ENCODE measurements at places on chromosomes 1 and 21.

GRCh38 chr1:226223157-226223785, at the start of gene MIXL1:
Gene MIXL1 (plus strand): TSS chr1:226223664. CDS start chr1:226223682, 18 bp downstream.
- DNase-seq: peak; percentile 5

GRCh38 chr21:42478504-42478903, 17.5 kb downstream of the RSPH1 start:
- DNase-seq: no peak

GRCh38 chr1:201456499-201457309, 12.3 kb downstream of the PHLDA3 start:
- DNase-seq: peak; percentile 98

DNA sequence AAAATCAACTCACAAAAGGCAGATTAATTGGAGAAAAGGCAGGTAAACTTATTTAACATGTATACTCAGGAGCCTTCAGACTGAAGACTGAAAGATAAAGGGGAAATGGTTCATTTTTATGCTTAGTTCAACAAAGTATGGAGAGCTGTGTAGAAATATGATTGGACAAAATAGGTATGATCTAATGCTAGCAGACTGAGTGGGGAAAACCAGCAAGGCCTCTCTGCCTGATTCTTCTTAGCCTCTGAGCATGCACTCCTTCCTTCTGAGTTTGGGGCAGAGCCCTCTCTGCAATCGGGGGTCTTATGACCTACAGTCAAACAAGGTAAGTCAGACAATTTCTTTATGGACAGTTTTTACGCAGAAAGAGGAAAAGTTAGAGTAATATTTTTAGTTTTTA, 38.8 kb upstream of the SUCO start:
- no peak for DNase-seq

GRCh38 chr1:3717041-3717714, 35.1 kb upstream of the CCDC27 start:
- no peak for DNase-seq

- peak; percentile 27 for DNase-seq
Measured at GRCh38 chr1:235776396-235776795, 90.3 kb downstream of the LYST start.

GRCh38 chr1:96703186-96703585, 18.4 kb upstream of the PTBP2 start:
- no peak for DNase-seq

GRCh38 chr1:245878585-245878984, 628.5 kb downstream of the SMYD3 start:
- DNase-seq: no peak

GRCh38 chr1:39943471-39944290, 11.3 kb upstream of the MFSD2A start:
- DNase-seq: no peak

GRCh38 chr1:205211839-205212536, 486 bp upstream of the DSTYK start:
- DNase-seq: no peak

DNA sequence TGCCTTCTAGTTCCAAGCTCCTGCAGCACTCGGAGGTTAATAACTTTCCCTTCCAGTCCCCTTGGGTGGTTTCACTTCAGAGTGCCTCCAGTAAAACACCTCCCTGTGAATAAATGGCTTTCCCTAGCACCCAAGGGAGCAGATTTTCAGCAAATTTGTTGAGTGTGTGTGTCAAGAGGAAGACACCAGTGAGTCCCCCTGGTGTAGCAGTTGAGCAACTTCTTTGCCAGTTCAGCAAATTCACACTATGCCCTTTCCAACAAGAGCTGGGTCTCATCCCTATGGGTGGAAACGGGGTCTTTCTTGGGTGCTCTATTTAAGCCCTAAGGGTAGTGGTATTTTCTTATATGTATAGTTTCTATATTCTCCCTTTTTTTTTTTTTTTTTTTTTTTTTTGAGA, 806 bp upstream of the AADACL4 start:
- no peak for DNase-seq

DNA sequence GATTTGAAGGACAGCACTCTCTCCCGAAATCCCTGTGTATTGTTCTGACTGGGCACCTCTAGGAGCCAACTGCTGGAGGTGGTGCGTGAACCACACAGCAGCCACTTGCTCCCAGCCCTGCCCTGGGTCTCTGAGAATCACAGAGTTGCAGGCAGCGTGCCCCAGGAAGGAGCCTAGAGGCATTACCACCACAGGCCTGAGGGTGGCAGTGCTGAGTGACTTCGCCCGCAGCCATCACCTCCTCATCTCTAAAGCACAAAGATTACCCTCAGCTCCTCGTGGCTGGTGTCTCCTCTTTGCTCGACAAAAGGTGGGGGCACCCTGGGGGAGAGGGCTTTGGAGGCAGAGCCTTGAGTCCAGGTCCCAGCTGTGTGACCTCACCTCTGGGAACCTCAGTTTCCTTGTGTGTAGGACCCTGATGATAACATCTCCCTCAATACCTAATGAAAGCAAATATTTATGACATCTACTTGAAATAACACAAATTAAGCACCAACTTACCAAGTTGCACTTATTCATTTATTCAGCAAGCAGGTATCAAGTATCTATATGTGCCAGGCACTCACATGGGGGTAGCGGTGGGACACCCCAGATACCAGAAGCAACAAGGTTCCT, 86.3 kb downstream of the VWA5B1 start:
- peak; percentile 26 for DNase-seq

DNA sequence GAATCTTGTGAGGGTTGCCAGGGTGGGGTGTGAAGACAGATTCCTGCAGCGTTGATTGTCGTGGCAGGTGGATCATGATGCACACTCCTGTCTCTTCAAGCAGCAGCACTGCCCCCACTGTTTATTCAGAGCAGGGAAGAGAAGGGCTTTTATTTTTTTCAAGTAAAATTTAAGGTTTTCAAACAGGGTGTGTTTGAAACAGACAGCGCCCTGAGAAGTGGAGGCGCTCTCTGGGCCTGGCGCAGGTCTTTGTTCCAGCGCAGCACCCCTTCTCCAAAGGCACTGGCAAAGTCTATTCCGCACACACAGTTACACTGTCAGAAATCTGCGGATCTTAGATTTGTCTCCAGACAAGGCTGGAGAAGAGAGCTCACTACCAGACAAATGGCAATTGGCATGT, 7.0 kb downstream of the C1orf53 start:
- DNase-seq: no peak

DNA sequence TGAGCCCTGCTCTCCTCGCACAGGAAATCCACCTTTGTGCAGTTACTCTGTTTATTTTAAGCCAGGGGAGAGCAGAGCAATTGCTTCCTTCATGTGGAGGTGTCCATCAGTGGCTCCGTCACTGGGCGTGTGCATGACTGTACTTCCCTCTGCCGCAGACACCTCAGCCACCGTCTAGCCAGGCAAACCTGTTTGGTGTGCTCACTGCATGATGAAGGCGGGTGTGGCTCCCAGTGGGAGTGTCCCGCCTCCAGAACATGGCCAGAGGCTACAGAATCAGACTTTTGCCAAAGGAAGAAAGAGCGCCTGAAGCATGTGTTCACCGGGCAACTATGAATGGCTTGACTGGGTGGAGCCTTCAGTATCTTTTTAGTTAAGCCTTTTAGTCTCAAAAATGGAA, 26.1 kb upstream of the LAMC2 start:
- DNase-seq: no peak

GRCh38 chr1:40808444-40808843, 24.9 kb downstream of the KCNQ4 start:
- DNase-seq: no peak

DNA sequence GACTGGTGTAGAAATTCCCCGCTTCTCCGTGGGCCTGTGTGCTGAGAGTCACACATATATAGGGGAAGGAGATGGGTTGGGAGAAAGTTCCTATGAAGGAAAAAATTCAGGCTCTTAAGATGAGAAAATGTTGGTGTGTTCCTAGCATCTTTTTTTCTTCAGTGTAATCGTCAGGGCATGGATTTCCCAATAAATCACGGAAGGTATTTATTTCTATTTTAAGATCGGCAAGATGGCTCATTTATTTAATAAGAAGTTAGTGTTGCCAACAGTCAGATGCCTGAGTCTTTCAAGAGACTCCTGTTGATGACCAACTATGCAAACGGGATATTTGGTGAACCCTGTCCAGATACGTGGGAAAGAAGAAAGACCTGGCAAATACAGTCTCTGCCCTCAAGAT, 58.2 kb downstream of the TGFB2 start:
- no peak for DNase-seq

DNA sequence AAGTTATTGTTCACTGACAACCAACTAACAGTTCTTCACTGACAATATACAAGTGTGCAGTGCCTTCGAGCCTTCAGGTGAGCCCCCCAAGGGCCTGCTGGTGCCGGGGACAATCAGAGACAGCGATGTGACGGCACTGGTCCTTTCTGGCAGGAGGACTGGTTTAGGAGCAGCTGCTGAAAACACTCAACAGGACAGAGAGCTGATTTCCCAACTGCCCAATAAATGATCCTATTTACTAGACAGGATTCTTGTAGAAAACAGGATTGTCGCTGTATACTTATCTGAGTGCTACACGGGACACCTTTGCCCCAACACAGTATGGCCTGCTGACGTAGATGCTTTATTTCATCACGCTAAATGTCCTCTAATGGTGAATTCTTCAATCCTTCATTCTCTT, 65.4 kb downstream of the TP53BP2 start:
- DNase-seq: no peak

DNA sequence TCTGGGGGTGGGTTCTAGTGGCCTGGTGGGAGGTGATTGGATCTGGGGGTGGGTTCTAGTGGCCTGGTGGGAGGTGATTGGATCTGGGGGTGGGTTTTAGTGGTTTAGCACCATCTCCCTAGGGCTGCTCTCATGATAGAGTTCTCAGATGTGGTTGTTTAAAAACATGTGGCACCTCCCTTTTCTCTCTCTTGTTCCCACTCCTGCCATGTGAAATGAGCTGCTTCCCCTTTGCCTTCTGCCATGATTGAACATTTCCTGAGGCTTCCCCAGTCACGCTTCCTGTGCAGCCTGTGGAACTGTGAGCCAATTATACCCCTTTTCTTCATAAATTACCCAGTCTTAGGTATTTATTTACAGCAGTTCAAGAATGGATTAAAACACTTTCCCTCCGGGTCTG, 327.3 kb upstream of the AJAP1 start:
- DNase-seq: no peak

DNA sequence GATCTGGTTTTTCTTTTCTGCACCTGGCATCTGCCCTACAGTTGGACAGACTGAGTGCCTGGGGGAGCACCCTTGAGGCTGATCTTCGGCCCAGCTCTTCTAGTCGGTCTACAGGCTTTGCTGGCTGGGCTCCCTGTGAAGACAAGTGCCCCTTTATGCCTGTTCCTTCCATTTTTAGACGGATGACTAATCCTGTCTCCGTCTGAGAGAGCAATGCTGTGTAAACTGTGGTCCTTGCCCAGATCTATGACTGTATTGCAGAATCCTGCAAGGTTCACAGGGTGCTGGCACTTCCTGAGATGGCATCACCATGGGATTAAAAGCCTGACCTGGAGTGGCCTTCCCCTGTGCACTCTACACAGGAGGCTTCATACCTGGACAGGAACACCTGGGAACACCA, 47.6 kb upstream of the SAMD13 start:
- peak; percentile 74 for DNase-seq

- peak; percentile 18 for DNase-seq
Measured at GRCh38 chr1:215637041-215637573, 70.0 kb downstream of the KCTD3 start.

DNA sequence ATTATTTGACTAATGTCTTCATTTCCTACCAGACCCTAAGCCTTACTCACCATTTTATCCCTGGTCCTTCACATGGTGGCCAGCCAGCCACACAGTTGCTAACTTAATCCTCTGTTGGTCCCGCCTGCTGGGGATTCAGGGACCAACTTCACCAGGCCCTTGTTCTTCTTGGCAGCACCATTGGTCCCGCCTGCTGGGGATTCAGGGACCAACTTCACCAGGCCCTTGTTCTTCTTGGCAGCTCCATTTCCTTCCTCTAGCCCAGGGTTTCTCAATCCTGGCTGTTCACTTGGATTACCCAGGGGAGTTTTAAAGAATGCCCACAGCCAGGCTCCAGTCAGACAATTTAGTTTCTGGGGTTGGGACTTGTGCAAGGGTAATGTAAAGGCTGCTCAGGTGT, 233.1 kb upstream of the CSF3R start:
- DNase-seq: no peak

- DNase-seq: no peak
Measured at GRCh38 chr1:38686167-38686926, 173.2 kb downstream of the RRAGC start.

DNA sequence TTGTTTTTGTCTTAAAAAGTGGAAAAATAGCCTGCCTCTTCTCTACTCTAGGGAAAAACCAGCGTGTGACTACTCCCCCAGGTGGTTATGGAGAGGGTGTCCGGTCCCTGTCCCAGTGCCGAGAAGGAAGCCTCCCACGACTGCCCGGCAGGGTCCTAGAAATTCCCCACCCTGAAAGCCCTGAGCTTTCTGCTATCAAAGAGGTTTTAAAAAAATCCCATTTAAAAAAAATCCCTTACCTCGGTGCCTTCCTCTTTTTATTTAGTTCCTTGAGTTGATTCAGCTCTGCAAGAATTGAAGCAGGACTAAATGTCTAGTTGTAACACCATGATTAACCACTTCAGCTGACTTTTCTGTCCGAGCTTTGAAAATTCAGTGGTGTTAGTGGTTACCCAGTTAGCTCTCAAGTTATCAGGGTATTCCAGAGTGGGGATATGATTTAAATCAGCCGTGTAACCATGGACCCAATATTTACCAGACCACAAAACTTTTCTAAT, 35.0 kb upstream of the TDRD10 start:
- DNase-seq: no peak

GRCh38 chr1:9302745-9303524, 10.2 kb downstream of the SPSB1 start:
- DNase-seq: peak; percentile 95

DNA sequence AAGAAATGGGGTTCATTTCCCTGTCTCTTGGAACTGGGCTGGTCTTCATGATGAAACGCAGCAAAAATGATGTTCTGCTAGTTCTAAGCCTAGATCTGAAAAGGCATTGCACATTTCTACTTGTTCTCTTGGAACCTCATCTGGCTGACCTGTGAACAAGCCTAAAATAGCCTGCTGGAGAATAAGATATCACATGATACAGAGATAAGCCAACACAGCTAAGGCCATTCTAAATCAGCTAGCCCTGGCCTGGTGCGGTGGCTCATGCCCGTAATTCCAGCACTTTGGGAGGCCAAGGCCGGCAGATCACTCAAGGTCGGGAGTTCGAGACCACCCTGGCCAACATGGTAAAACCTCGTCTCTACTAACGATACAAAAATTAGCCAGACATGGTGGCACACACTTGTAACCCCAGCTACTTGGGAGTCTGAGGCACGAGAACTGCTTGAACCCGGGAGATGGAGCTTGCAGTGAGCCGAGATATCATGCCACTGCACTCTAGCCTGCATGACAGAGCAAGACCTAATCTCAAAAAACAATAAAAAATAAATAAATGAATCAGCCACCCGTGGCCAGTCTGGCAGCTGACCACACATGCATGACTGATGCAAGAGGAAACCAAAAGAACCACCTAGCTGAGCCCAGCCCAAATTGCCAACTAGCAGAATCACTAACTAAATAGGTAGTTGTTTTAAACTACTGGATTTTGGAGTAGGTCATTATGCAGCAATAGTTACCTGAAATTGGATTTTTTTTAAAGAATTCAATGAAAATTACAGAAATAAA, 18.0 kb downstream of the CD244 start:
- no peak for DNase-seq
